ENCODE measurements at places on chromosomes 1 and 21.

- no peak for DNase-seq
These were observed 246.8 kb downstream of the LMO4 start for GRCh38 chr1:87575528-87575927.

- DNase-seq, result no peak
These were observed 96.7 kb upstream of the TMPRSS2 start for GRCh38 chr21:41604583-41605041.

DNA sequence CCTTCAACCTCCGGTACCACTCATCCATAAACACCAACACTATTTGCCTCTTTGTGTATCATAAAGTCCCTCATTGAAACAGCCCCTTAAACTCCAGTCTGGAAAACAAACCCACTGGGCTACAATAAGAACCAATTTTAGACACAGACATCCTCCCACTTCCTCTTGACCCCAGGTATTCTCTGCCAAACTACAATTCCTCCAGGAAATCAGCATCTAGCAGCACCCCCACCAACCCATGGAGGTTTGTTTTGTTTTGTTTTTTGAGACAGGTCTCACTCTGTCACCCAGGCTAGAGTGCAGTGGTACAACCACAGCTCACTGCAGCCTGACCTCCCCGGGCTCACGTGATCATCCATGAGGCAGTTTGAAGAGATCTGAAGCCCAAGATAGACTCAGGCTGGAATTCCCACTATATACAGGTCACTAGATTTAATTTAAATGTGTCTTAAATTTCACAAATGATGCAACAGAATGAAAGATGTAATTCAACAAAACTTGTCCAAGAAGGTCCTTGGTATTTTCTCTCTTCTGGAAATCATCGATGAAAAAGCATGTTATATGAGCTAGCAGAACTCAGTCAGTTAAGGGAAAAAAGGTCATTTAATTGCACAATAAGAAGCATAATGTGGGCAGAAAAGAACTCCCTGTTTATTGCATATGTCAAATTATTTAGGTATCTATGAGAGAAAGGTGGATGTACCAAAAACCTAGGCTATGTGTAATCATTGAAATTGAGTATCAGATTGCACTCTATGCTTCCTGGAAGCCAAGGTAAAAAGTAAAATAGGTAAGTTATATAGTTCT, 30.3 kb downstream of the TCP10L start:
- DNase-seq, result no peak

GRCh38 chr1:119364640-119365039, 3.9 kb upstream of the HAO2 start:
- DNase-seq, result no peak

DNA sequence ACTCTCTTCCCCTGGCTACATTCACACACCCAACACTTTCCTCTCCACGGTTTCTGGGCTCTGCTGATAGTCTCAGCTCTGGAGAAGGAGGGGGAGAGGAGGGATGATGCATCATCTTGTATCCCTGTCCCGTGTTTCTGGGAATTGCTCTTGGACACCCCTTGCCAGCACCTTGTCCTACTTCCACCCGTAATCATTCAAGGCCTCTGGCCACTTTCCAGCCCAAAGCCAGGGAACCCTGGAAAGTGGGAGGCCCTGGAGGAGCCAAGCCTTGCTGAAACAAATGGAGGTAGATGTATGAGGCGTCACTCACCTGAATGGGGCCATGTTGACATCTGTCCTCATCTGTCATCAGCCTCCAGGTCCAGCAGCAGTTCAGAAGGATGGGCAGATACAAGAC, 4.4 kb downstream of the PLEKHO1 start:
- DNase-seq, result no peak

GRCh38 chr1:18112611-18113010, 5.0 kb downstream of the IGSF21 start:
- DNase-seq, result no peak

DNA sequence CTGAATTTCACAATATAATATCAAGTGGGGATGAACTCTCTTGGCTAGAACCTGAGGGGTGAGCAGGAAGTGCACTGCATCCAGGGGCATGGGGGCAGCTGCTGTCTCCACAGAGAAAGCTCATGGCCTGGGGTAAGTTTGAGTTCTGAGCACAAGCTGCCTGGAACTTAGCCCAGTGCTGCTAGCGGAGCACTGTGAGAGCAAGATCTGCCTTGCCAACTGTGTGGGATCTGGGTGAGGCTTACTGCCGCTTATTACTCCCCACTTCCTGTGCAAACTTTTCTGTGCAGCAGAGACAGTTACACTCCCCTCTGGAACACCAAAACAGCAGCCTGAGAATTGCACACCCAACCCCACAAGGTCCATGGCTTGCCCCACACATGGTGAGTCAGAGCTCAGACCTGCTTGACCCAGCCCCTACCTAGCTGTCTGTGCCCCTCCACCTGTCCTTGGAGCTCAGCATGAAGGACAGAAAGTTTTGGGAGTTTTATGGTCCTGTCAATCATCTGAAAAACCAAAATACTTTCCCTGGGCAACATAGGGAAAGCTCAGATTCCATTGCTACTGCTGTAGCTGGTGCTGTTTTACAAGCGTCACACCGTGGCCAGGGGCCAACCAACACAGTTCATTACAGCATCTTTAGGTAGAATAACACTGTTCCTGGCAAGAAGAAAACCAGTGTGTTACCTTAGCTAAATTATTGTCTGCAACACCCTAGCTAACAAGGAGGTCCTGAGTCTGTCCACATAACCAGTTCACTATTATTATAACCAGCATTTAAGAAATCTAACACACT, 762.1 kb upstream of the NEGR1 start:
- no peak for DNase-seq

DNA sequence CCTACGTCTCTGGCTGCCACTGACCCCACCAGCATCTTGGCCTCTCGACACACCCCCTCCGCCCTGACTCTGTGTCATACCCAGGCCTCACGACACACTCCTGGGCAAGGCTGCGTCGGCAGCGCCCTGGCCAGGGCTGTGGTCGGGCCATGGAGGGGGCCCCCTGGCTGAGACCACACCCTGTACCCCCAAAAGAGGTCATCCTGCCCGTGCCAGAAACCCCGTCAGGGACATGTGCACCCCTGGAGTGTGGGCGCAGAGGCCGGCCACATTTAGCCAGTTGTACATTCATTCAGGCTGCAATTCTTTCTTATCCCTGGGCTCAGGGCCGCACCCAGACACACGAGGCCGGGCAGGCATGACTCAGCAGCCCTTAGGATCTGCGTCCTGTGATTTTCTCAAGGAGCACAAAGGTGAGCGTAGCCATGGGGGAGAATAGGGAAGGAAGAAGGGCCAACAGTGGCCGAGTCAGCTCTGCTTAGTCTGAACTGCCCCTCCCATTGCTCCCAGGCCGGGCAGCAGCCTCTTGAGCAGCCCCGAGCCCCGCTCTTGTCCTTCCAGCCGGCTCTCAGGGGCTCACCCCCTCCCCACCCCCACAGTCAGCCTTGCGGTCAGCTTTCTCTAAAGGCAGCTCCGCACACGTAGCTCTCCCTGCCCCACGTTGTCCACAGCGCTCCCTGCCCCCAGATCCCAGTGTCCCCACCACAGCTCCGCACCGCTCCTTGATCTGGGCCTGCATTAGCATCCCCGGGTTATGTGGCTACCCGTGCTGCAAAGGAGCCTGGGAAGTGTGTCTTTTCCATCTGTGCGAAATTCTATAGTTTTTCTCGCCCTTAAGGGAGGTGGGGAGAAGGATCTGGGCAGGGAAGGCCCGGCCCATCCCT, 7.9 kb downstream of the CSTB start:
- no peak for DNase-seq

- DNase-seq, result no peak
These were observed 125.7 kb upstream of the SPATA6 start for GRCh38 chr1:48597663-48598062.

GRCh38 chr1:115193046-115193828, 103.9 kb upstream of the TSPAN2 start:
- DNase-seq, result no peak

- no peak for DNase-seq
These were observed 166.9 kb upstream of the HMGB4 start for GRCh38 chr1:33696962-33697361.

DNA sequence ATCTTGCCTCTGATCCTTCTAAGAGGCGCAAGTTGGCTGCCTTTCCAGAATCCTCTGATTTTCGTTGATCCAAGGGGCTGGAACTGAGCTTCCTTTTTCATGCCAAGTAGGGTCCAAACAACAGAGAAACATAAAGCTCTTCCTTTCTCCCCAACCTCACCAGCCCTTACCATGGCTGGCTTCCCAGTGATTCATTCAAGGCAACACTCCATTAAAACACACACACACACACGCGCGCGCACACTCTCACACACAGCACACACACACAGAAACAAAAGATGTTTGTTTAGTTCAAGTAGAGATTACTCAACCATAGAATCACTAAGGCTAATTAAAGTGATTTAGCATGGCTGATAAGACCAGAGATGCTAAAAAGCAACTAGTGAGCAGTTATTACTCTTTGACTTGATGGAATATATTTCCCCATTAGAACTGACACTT, 13.0 kb upstream of the GUCA2A start:
- DNase-seq, result no peak

GRCh38 chr1:208737161-208737560, 493.0 kb upstream of the PLXNA2 start:
- DNase-seq, result no peak

Data from effector CD8-positive, alpha-beta T cell (primary cell).